Iris pigment epithelial cell (primary cell): ENCODE measurements at places on chromosomes 5 and 9.
A peak's percentile ranks its signal among the peaks of the same experiment; 100 is the strongest.

DNA sequence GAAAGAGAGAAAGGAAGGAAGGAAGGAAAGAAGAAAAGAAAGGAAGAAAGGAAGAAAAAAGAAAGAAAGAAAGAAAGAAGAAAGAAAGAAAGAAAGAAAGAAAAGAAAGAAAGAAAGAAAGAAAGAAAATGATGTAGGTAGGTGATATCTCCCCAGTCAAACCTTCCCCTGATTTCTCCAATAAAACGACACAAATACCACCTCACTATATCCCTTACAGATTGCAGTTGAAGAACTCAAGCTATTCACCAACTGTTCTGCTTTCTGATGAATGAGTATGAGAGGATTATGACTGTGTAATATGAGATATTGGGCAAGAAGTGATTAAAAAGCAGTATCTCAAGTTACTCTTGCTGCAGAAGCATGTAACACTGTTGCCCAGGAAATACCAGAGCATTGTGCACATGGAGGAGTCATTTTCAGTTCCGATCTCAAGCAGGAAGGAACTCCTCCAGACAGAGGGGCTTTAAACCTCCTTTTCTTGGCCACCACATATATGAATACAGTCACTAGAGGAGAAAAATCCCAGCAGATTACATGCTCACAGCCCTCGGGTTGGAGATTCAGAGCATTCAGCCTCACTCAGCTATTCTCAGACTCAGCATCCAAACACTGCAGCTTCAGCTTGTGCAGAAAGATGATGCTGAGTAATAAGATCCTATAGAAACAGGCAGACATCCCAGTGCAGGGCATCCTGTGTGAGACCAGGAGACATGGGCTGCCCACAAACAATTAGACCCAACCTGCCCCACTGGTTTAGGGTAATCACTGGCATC is 61.4 kb downstream of the UGCG start:
- peak; percentile 99 for DNase-seq

DNA sequence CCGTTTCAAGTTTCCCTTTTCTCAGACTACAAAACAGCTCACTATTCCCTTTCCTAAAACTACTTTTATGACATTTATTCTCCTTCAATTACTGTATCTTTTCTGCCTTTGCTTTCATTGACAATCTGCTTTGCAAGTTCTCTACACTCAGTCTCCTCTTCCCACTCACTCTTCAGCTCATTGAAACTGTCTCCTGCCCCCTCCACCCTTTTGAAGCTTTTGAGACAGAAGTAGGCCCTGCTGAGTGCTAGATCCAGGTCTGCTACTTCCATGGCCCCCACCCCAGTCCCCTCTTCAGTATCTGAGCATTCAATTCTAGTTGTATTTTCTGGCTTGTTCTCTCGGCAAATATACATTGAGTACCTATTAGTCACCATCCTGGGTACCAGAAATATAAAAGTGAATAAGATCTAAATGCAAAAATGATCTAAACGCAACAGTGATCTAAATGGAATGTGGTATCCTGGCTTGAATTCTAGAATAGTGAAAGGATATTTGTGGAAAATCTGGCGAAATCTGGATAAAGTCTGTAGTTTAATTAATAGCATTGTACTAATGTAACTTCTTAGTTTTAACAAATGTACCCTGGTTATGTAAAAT is 58.4 kb downstream of the OR2K2 start:
- peak; percentile 45 for DNase-seq

DNA sequence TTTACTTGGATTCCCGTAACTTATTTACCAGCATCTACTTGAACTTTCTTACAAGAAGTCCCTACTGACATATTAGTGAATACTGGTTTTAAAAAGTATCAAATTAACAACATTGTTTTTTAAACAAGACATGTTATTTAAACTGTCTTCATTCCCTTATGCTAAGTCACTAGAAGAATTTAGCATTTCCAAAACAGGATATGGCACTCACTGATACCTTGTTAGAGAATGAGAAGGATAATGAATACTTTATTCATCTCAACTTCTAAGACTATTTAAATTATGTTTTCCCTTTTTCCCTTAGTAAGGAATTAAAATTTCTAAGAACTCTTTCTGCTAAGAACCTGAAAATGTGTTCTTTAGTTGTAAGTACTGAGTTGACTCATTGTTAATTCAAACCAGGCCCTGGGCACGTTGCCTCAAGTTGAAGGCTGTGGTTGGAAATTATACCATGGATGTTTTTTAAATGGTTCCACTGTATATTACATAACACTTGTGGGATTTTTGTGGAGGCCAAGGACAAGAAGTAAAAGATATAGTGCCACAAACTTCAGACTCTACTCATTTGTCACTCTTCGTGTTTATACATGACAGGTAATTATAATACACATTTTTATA is 219.0 kb upstream of the EDIL3 start:
- peak; percentile 91 for DNase-seq

DNA sequence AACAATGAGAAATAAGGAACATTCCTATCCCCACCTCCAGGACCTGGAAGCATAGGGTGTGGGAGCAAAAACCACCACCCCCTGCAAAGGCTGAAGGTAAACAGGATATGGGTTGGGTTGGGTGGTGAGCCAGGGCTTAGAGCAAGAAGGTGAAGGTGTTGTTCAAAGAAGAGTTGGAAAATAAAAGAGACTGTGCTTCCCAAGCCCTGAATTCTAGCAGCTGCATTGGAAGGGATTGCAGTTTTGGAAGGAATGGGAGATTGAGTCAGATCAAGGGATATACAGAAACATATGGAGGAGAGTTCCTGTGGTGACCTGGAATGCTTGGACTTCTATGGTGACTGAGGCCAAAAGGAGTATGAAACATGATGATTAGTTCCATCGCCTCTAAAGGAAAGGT is 24.7 kb upstream of the MTAP start:
- DNase-seq: peak; percentile 77

DNA sequence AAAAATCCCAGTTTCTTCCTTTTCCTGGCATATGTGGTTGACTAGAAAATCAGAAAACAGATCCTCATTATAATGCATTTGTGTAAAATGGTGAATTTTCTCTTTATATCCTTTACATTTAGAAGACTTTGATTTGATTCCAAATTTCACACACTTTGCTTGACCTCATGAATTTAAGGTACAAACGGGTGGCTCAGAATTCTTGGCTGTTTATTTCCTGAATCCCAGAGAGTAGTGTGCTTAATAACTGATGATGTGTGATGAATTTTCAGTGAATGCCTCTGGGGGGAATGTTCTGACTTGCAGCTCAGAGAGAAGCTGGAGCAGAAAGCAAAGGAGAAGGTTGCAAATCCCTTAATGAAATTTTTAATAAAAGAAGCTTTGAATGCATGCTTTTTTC is 126.8 kb downstream of the SPATA31D1 start:
- no peak for DNase-seq

DNA sequence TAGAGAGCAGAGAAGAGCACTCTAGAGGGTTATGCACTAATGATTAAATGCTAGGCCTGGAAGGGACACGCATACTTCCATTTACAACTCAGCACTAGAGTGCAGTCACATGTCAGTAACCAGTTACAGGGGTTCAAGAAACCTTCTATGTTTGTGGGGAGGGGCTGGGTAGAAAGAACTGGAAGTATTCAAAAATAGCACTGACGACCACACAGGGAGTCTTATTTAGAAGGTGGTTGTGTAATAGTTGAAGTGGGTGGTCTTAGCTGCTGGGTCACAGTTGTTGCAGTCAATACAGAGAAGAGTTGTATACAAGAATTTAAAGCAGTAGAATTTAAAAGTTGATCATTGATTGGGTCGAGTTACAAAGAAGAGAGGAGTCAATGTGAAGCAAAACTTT is 15.4 kb downstream of the AOPEP start:
- no peak for DNase-seq

GRCh38 chr5:6405591-6405990 is 27.2 kb upstream of the MED10 start:
- DNase-seq: no peak

DNA sequence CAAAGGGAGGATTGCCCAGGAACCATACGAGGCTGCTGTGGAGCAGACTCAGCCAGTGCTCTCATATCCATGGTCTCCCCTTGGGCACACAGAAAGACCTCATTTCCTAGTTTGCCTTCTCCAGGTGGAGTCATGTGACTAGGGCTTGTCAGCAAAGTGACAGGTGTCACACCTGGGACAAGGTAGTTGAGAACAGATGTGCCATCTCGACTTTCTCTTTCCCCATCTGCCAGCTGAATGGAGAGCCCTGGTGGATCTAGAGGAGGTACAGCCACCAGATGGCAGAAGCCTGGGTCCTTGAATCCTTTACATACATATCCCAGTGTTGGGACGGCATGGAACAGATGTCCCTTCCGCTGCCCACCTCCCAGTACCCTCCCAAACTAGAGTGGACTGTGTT is 42.9 kb upstream of the ALDOB start:
- DNase-seq: no peak

DNA sequence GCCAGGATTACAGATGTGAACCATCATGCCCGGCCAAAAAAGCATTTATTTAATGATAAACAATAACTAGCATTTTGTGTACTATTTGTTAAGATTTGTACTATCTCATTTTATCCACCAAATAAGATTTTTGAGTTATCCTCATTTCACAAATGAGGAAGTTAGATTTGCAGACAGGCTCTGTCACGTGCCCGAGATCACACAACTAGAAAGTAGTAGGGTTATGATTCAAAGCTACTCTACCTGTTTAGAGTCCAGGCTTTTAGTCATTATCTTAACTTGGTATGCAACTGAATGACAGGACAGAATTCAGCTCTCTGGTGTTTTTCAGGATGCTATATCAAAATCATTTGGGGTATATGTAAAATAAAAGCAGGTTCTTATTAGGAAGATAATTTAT is 20.5 kb downstream of the RANBP17 start:
- DNase-seq: no peak

DNA sequence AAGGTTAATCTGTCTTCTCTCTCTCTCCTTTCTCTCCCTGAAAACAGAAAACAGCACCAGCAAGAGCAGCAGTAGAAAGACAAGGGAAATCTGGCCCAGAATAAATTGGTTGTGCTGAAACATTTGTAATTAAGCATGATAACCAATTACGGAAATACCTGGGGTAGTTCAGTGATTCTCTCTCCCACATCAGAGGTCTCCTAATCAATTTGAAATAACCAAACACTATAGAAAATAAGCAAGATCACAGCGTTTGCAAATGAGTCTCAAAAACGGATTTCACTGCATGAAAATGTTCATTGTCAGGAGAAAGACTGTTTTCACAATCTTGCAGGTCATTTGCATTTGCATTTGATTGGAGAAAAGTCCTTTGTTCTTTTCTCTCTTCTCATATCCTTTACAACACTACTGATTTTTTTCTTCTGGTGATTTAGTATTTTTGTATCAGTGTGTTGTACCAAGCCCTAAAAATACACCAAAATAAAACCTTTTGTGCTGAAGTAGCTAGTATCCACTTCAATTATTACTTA is 36.8 kb upstream of the CDH6 start:
- DNase-seq: no peak

- DNase-seq: no peak
These were observed 24.4 kb downstream of the NPR3 start for GRCh38 chr5:32735512-32735911.

GRCh38 chr9:137099231-137099630 is 12.4 kb downstream of the MAN1B1 start:
- no peak for DNase-seq

- no peak for DNase-seq
These were observed 213.2 kb downstream of the ADAMTS6 start for GRCh38 chr5:65268525-65268924.

GRCh38 chr9:69204326-69204725 is 30.2 kb downstream of the TJP2 start:
- DNase-seq: peak; percentile 12

DNA sequence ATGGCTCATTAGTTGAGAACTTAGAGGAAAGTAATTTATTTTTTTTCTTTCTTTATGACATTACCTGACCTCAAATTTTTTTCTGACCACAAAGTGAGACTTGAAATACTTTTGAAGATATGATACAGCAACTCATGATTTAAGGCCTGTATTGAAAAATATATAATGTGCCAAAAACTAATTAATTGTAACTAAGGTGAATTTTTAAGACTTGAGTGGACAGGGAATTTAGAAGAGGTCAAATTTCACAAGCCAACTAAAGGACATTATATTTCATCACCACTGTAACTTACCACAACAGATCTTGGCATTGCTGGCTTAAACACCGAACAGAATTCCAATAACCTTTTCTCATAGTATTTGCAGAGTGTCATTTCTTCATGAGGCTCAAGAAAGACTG is 1.8 kb downstream of the CCNH start:
- DNase-seq: peak; percentile 90

DNA sequence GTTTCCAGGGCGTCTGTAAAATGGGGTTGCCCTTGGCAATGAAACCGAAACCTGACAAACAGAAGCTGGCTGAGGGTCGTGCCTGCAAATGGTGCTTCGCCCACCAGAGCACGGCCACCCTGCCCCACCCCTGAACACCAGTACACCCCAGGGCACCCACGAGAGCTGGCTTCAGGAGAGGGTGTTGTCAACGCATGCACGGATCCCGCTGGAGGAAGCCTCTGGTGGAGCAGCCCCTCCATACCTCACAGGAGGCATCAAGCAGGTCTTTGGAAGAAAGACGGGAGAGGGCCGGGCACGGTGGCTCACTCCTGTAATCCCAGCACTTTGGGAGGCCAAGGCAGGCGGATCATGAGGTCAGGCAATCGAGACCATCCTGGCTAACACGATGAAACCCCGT is 8.6 kb downstream of the SLC6A3 start:
- no peak for DNase-seq

- peak; percentile 72 for DNase-seq
These were observed 48.9 kb downstream of the PDE6A start for GRCh38 chr5:149895416-149896345.

- no peak for DNase-seq
These were observed 75.0 kb downstream of the TNC start for GRCh38 chr9:115042781-115043509.

- DNase-seq: peak; percentile 64
These were observed 594 bp downstream of the FAM120A start for GRCh38 chr9:93451849-93452709.

GRCh38 chr9:34501889-34502425 is 20.8 kb downstream of the ENHO start:
- peak; percentile 33 for DNase-seq

DNA sequence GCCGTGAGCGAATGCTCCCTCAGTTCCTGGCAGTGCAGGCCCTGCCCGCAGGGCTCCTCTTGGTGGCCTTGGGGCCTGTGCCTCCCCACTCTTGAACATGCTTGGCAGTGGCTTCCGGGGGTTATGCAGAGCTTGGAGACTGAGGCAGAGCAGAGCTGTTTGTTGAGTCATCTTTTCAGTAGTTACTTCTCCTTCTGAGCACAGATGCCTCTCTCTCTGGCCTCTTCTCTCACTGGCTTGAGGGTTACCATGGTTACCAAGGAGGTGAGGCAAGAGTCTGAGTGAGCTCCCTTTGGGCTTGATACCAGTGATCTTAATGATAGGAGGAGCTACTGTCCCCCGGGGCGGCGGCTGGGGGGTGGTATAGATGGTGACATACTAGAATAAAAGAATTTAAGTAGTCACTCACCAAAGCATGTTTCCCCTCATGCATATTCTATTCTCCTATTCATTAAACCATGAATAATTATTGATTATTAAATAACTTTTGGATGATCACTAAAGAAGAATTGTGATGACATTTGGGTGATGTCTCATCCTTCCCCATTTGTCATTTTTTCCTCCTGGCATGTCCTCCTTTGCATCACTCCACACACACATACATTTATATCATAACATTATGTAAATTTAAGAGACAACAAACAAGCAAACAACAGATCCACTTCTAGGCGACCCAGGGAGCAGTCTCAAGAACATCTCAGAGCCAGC is 111.1 kb downstream of the ARHGAP26 start:
- DNase-seq: peak; percentile 95

GRCh38 chr9:101739311-101739710 is 864 bp upstream of the GRIN3A start:
- DNase-seq: no peak
